ENCODE measurements at places on chromosomes 6 and 20.

DNA sequence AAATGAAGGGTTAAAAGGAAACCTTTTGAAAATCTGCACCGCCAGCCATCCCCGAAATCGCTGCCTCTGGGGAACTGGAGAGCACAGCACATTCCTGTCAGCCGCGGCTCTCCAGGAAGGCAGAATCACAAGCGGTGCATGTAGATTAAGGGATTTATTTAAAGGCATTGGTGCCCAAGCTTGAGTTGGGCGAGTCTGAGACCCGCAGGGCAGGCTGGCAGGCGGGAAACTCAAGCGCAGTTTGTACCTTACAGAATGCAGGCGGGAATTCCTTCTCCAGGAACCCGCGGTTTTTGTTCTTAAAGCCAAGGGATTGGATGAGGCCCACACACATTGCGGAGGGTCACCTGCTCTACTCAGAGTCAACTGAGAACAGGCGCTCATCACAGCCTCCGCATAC lies 10.8 kb downstream of the GPR31 start:
- peak; percentile 50 for DNase-seq

- no peak for DNase-seq
Observed at GRCh38 chr20:6504826-6505225, 262.7 kb upstream of the BMP2 start.

GRCh38 chr6:4020822-4021132 lies 58.2 kb downstream of the FAM217A start:
- DNase-seq, result no peak

GRCh38 chr20:62367136-62367632 lies at the start of gene LAMA5:
Gene LAMA5 (minus strand): TSS chr20:62367312. CDS start chr20:62367245, 67 bp downstream.
- DNase-seq, result no peak

DNA sequence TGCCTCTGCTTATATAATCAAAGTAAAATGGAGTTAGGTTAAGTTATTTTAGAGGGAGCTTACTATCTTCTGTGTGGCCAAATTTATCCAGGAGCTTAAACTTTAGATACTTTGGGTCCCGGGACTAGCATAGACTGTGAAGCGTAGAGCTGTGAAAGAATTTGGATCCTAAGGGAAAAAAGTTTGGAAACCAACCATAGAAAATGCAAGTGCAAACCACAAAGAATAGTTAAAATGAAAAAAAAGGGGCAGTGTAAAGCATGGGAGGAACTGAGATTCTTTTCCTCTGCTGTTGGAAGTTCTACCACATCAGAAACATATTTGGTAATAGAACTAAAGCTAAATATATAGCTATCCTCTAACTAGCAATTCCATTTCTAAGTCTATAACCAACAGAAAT lies 232.2 kb upstream of the FLRT3 start:
- no peak for DNase-seq

- DNase-seq, result no peak
Observed at GRCh38 chr20:53677447-53678314, 84.0 kb upstream of the ZNF217 start.

DNA sequence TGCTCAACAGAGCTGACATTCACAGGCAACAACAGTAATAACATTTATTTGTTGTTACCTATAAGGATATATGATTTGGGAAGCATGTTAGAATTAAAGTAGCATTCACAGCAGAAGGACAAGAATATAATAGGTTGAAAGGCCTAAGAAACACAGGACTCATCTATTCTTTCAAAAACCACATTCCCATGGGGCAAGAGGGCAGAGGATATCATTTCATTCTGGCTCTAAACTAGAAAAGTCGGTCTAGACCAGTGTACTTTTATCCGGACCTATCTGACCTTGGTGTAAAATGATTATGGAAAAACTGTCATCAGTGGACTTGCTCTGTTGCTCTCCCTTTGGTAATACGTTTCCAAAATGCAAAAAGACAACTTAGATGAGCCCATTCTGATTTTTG lies 914.7 kb upstream of the CITED2 start:
- DNase-seq, result no peak

GRCh38 chr6:153145591-153145990 lies 14.5 kb upstream of the RGS17 start:
- no peak for DNase-seq

DNA sequence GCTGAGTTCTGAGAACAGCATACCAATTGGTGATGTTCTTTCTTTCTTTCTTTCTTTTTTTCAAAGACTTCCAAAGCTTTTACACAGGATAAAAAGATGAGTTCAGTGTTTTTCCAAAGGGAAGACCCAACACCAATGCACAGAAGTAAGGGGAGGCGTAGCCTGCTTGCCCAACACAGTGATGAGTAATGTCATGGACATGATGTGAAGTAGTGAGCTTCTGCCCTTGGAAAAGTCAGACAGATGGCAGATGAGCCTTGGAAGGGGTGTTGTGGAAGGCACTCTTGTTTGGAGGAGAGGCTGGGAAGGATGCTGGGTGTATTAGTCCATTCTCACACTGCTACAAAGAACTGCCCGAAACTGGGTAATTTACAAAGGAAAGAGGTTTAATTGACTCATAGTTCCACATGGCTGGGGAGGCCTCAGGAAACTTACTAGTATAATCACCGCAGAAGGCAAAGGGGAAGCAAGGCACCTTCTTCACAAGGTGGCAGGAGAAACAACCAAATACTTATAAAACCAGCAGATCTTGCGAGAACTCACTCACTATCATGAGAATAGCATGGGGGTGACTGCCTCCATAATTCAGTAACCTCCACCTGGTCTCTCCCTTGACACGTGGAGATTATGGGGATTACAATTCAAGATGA lies 12.6 kb downstream of the LRP11 start:
- no peak for DNase-seq

GRCh38 chr20:18837718-18838117 lies 24.1 kb downstream of the SCP2D1 start:
- no peak for DNase-seq

DNA sequence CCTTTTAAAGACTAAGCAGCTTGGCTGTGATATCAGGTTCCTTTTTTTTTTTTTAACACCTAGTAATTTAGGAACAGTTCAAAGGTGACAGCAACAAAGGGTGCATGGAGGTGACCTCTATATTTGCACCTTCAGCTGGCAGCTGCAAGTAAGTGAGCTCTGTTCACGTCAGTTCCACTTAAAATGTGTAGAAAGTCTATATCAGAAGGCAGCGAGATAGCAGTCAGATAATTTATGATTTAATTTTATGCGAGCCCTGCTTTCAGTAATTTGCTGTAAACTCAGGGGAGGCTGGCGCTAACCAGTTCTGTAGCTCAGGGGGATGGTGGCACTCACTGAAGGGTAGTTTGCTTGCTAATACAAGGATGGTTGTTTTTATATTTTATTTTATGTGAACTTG lies 602.8 kb upstream of the MMS22L start:
- no peak for DNase-seq

- no peak for DNase-seq
Observed at GRCh38 chr6:113383701-113384100, 473.4 kb upstream of the MARCKS start.

GRCh38 chr6:120764312-120764711 lies 570.0 kb downstream of the TBC1D32 start:
- DNase-seq, result no peak

DNA sequence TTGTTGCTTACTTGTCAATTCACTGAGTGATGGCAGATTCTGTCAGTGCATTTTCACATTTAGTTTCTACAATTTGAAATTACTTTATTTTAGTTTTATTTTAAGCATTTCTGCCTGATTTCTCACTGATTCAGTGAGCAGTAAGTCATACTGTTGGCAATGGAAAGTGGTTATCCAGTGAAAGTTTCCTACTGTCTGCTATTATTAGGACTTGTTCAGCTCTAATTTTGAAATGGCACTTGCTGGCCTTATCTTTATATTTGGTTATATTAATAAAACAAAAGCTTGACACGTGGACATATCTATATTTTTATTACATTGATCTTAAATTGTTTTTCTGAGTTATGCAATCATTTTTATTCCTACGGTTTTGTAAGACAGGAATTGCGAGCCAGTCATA lies 871.8 kb upstream of the SLC35B3 start:
- DNase-seq, result no peak

- DNase-seq, result no peak
Observed at GRCh38 chr6:32132110-32132509, 2.0 kb upstream of the FKBPL start.

DNA sequence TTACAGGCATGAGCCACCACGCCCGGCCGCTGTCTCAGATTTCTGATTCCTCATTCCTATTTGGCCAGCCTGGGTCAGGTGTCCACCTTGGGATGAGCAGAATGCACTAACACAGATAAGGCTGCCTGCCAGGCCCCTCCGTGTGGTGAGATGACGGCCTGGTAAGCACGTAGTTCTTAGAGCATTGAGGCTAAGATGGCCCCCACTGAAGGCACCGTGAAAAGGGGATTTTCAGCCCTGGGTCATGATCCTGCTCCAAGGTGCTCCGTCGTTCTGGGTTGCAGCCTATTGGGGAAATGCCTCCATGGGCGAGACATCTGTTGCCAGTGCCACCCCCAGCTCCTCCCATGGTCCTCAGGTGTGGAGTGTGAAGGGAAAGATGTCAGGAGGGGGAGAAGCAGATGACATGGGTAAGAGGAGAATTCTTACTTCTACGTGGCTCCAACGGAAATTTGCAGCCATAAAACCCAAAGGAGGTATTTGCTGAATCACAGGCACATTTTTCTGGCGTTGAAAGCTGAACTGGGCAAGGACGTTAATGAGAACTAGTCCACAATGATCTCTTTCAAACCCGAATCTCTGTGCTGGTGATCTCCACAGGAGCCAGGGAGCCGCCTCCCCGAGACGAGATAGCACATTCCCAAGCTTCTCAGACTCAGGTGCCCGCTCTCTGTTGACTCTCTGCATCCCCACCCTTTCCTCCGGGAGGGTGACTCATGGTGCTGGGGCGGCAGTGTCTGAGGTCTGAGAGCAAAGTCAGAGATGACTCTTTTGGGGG lies 34.0 kb upstream of the BMP6 start:
- DNase-seq, result no peak

- DNase-seq, result no peak
Observed at GRCh38 chr20:16245879-16246278, 327.4 kb downstream of the KIF16B start.

DNA sequence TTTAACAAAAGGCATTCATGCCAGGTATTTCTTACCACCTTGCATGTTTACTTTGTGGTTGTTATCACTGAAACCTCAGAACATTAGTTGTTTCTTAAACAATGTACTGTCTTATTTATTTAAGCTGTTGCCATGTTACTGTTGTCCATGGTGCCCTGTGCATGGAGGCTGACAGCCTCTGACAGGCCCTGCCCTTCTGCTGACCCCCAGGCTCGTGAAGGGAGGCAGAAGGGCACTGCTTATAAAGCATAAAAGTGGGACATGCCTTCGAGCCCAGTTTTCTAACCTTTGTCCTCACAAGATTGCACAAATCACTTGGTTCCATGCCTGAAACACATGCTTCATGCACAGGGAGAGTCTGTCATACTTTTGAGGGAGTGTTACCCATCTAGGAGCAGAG lies 46.7 kb upstream of the CLIC5 start:
- DNase-seq, result no peak

DNA sequence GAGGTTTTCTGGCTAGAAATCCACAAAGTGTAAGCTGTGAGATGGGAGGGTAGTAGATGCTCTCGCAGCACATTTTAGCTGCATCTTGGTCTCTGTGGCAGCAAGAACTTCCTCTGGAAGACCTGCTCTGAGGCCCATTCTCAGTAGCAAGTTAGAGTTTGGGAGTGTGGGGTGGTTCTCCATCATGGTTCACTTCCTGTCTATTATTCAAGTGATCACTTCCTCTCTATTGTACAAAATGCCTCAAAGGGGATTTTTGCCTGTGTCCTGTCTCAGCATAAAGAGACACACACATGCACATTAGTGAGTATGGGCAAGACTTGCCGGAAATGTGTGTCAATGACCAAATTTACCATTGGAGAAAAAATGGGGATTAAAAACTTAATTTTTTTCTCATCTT lies 42.5 kb downstream of the LYRM2 start:
- no peak for DNase-seq

DNA sequence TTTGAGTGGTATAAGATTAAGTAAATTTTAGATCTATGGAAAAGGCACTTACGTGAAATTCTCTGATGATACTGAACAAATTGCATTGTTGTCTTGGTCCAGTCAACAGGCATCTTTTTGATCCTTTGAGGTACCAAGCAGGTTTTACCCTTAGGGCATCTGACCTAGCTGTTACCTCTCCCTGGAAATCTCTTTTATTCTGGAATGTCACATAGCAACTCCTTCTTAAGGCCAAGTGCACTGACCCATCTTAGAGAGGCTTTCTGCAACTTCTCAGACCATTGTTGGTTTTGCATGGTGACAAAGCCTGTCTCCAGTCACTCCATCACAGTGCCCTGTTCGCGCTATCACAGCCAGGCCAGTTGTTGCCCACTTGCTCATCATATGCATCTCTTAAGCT lies 42.0 kb downstream of the TPD52L1 start:
- DNase-seq, result no peak

- no peak for DNase-seq
Observed at GRCh38 chr20:41352666-41353065, 12.0 kb downstream of the LPIN3 start.

GRCh38 chr20:64010711-64011237 lies 25.2 kb upstream of the C20orf204 start:
- DNase-seq, result no peak

GRCh38 chr6:159052720-159053119 lies 7.9 kb upstream of the TAGAP start:
- no peak for DNase-seq

GRCh38 chr20:8601542-8601912 lies 467.4 kb upstream of the PLCB4 start:
- no peak for DNase-seq

GRCh38 chr6:53803081-53803860 lies 8.5 kb downstream of the LRRC1 start:
- no peak for DNase-seq

DNA sequence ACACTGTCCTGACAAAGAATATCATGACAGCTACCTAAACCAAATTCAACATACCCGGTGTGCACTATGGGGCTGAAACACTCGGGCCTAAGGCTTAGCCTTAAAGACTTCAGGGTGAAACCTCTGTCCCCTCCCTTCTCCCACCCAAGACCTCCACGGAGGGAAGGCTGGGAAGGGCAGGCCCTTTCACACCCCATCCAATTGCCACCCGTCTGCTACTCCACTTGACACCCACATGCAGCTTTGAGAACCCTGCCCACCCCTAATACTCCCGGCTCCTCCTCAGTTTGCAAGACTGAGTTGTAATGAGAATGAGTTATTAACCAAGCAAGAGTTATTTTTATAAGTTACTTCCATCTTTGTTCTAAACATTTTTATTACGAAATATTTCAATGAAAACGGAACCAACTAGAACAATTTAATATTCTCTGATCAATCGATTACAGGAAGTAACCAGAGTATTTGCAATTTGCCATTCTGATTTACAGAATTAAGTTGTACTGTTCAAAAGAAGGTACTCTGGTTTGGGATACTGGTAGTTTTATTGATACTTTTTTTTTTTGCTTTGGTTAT lies 3.7 kb downstream of the TAF4 start:
- no peak for DNase-seq

DNA sequence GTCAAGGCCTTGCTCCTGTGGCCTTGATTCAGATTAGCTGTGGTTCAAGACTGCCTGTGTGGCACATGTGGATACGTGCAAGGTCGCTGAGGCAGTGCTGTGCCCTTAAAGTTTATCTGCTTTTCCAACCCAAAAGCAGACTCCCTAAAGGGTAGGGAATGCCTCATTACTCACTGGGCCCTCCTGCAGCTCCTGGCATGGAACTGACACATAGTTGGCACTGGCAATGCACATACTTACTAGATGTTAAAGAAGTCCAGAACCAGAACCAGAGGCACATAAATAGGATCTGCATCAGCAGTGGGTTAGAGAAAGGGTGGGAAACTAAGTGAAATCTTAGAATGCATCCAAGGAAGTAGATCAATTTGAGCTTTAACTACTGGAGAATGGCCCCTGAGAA lies 90.6 kb upstream of the MLN start:
- DNase-seq, result no peak

- DNase-seq, result no peak
Observed at GRCh38 chr6:39128832-39129231, 13.8 kb upstream of the SAYSD1 start.

Measured in iPS DF 6.9 (cell line).